ENCODE measurements at places on chromosomes 13 and 19. TPM values are rescaled to one million over a fixed set of nuclear protein-coding genes. Genes with fewer than 3 reads are reported as not detected.
A peak's percentile ranks its signal among the peaks of the same experiment; 100 is the strongest.

DNA sequence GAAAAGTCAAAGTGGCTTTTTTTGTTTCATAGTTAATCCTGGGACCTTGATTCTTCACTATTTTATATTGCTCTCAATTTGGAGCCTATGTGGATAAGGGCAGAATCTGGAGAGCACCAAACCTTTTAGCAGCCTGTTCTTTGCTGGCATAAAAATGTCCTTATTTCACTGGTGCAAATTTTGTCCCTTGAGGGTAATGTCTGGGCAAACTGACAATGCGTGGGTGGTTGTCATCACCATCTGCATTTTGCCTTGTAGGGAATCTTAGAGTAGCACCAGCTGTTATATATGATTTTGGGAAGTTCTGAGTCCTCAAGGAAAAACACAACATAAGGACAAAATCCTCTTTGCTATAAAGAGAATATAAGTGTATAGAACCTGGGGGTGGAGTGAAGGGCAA lies 336.9 kb upstream of the HTR2A start:
- no peak for DNase-seq
- H3K36me3 ChIP-seq: no peaks in the 10 kb centered on the region
- no peaks in the 10 kb centered on the region for H3K4me1 ChIP-seq
- H3K27ac ChIP-seq: no peak overlapping the region
- H3K27me3 ChIP-seq: no peaks in the 10 kb centered on the region

The ZNF568 gene
- 11.5 TPM for total RNA-seq

DNA sequence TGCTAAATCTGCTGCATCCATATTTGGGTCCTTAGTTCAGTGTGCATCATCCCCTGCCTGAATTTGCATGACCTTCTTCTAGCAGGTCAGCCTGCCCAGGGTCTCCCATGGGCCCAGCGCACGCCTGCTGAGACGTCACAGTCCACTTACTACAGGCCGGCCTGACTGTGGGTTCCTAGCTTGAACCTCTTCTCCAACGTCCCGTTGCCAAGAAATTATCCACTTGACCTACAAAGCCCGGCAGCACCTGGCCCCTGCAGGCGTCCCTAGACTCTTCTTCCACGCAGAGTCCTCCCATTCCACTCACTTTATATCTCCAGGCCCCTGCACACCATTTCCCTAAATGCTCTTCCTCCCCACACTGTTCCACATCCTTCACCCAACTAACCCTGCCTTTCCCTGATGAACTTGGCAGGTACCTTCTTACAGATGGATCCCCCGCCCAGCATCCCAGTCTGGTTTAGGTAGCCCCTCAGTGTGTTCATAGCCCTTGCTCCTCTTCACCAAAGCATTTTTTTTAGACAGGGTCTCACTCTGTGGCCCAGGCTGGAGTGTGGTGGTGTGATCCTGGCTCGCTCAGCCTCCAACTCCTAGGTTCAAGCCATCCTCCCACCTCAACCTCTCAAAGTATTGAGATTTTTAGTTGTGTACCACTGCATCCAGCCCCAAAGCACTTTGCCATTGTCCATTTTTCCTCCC lies 155.0 kb upstream of the SOX1 start:
- no peaks in the 10 kb centered on the region for H3K36me3 ChIP-seq
- no peak overlapping the region for H3K27ac ChIP-seq
- no peak overlapping the region for H3K4me3 ChIP-seq
- peaks cover 13% of the 10 kb centered on the region for H3K27me3 ChIP-seq
- no peaks in the 10 kb centered on the region for H3K4me1 ChIP-seq
- no peak for DNase-seq

- H3K36me3 ChIP-seq: no peaks in the 10 kb centered on the region
- no peaks in the 10 kb centered on the region for H3K27me3 ChIP-seq
Measured at GRCh38 chr13:59721926-59722910, 441.5 kb downstream of the DIAPH3 start.

DNA sequence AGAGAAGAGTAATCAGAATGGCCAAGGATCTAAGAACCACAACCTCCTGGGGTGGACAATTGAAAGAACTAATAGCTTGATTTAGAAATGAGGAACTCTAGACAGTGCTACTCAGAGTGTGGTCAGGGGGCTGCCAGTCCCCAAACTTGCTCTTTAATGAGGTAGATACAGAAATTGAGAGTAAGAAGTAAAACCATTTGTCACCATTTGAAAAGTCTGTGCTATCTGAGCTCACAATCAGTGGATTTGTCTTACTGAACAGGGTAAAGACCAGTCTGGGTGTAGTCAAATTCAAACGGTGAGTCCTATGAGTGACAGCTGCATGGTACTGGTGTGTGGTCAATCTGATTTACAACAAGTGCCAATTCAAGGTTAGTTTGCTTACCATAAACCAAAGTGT lies 118.9 kb downstream of the KL start:
- no peak overlapping the region for H3K4me3 ChIP-seq
- H3K27me3 ChIP-seq: no peaks in the 10 kb centered on the region
- no peaks in the 10 kb centered on the region for H3K4me1 ChIP-seq
- no peak for DNase-seq
- H3K27ac ChIP-seq: no peak overlapping the region
- peaks cover 4% of the 10 kb centered on the region for H3K36me3 ChIP-seq

DNA sequence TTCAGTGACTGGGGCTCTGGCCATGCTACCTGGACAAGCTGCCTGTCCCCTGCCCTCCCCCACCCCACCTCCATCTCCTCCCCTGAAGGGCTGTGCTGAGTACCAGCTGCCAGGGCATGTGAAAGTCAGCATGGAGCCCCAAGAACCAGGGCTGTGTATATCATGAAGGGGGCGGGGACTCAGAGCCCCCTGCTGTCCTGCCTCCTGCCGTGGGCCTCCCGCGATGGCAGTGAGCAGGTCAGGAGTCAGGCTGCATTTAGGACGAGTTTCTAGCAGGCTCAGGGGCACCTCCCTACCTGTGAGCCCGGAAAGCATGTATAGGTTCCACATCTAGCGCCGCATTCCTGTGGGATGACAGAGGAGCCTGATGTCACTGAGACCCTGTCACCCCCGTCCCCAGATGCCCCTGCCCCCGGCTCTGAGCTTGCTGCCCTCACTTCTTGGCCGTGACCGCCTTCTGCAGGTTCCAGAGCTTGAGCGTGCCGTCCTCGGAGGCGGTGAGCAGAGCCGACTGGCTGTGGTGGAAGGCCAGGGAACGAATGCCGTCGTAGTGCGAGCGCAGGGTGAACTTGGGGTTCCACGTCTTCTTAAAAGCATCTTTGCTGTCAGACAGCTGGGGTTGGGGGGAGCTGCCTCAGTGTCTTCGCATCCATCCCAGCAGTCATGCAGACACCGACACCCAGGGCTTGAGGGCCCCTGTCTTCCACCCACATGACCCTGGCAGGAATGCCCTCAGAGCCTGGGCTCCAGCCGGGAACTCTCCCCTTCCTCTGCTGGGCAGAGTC lies 8.3 kb upstream of the PRKD2 start:
- DNase-seq: no peak
- no peaks in the 10 kb centered on the region for H3K4me1 ChIP-seq
- H3K27me3 ChIP-seq: no peaks in the 10 kb centered on the region

- H3K36me3 ChIP-seq: no peaks in the 10 kb centered on the region
- peaks cover 84% of the 10 kb centered on the region for H3K27me3 ChIP-seq
- no peak overlapping the region for H3K27ac ChIP-seq
- peak; percentile 96 for DNase-seq
- peaks cover 3% of the 10 kb centered on the region for H3K4me1 ChIP-seq
- H3K4me3 ChIP-seq: no peak overlapping the region
Measured at GRCh38 chr19:13091400-13092157, 11.1 kb downstream of the LYL1 start.

The SIAH3 gene
- total RNA-seq: 3.9 TPM

DNA sequence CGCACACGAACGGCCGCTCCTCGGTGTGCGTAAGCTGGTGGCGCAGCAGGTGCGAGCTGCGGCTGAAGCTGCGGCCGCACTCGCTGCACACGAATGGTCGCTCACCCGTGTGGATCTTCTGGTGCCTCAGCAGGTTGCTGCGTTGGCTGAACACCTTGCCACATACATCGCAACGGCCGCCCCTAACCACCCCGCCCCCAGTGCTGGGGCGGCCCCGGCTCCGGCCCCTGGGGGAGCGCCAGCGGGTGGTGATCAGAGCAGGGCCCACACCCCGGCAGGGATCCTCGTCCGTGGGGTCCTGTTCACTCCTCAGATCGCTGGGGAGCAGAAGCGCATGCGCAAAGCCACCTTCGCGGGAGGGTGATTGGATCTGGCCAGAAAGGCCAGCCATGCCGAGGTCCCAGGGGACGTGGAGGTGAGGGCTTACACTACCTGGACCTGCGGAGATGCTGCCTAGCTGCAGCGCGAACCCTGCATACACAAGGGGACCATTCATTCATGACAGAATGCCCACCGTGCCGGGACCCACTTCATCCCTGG lies 4.7 kb upstream of the UBE2M start:
- DNase-seq: no peak
- no peaks in the 10 kb centered on the region for H3K36me3 ChIP-seq
- H3K27ac ChIP-seq: no peak overlapping the region
- H3K4me3 ChIP-seq: peak overlapping the region; percentile 15
- no peaks in the 10 kb centered on the region for H3K27me3 ChIP-seq

DNA sequence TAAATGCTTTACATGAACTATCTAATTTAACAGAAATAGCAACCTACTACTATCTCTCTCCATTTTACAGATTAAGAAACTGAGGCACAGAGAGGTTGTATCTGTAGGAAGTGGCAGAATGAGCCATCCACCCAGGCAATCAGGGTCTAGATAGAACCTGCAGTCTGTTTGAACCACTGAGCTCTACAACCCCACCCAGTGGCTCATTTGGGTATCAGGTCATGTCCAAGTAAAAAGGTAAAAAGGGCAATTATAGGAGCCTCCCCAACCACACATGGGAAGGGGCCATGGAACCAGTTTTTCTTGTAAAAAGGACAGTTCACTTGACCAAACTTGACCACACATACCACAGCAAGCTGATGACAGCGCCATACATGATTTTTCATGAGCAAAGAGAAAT lies 92.9 kb upstream of the SGCG start:
- no peaks in the 10 kb centered on the region for H3K36me3 ChIP-seq
- no peak overlapping the region for H3K4me3 ChIP-seq
- no peaks in the 10 kb centered on the region for H3K27me3 ChIP-seq
- H3K4me1 ChIP-seq: no peaks in the 10 kb centered on the region
- DNase-seq: peak; percentile 33

DNA sequence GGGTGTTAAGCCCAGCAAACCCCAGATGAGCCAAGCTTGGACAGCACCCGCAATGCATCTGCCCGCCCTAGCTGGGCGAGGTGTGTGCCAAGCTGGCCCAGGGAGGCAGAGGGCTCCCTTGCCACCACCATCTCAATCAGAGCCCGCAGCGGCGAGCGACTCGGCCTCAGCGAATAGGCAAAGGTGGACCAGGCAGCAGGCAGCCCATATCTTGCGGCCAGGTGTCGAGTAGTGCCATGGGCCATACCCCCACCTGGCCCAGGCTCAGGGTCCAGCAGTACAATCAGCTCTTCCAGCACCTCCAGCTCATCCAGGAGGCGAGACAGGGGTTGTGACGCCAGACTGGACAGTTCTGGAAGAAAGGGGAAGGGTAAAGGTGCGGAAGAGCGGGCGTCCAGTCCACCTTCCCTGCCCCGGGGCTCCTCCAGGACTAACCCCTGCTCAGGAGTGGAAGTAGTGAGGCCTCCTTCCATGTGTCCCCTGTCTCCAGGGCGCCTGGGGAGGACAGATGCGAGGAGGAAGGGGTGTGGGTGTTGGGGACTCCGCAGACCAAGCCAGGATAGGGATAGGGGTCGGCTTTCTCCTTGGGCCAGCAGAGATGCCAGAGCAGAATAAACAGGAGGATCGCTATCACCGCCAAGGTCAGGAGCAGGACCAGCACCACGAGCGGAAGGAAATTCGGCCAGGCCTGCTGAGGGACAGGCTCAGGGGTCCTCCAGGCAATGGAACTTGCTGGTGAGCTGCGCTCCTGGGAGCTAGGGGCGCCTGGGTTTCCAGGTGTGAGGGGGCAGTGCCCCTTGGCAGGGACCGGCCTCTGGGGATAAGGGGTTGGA lies 2.8 kb downstream of the IGFLR1 start:
- no peak for DNase-seq
- H3K4me3 ChIP-seq: peak overlapping the region; percentile 57
- H3K36me3 ChIP-seq: peaks cover 11% of the 10 kb centered on the region

- no peaks in the 10 kb centered on the region for H3K4me1 ChIP-seq
- no peaks in the 10 kb centered on the region for H3K27me3 ChIP-seq
- peak; percentile 27 for DNase-seq
- H3K4me3 ChIP-seq: no peak overlapping the region
- H3K36me3 ChIP-seq: no peaks in the 10 kb centered on the region
- H3K27ac ChIP-seq: no peak overlapping the region
Measured at GRCh38 chr13:76837801-76838200, 48.4 kb downstream of the KCTD12 start.

The FGF14 gene
- total RNA-seq: not detected

The GIPR gene
- 23.6 TPM for total RNA-seq

The C19orf81 gene
- 36.8 TPM for total RNA-seq

DNA sequence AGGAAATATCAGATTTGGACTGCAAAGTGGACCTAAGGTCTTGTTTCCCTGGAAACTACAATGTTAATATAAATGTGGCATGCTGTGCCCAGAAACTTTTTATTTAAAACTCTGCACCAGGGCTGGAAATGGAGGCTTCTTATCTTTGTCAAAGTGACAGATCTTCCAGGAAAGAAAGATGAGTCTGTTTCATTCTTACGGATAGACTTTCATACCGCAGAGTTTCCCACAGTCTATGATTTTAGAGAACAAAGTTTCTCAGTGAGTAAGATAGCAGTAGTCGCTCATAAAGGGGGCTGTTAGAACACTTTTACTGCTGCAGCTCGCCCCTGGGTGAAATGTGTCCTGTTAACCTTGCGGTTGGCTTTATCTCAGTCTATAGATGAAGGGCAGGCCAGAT lies 6.7 kb downstream of the CLEC11A start:
- H3K27me3 ChIP-seq: no peaks in the 10 kb centered on the region
- no peak for DNase-seq
- no peak overlapping the region for H3K27ac ChIP-seq
- no peaks in the 10 kb centered on the region for H3K36me3 ChIP-seq

DNA sequence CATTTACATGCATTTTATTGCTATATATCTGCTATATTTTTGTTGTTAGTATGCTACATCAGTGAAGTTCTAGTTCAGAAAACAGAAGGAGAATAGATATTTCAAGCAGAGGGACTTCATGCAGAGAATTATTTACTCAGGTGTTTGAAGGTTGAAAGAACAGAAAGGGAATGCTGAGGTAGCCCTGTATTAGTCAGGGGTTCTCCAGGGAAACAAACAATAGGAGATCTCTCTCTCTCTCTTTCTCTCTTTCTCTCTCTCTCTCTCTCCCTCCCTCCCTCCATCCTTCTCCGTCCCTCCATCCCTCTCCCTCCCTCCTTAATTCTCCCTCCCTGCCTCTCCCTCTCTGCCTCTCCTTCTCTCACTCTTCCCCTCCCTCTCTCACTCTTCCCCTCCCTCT lies 114.3 kb upstream of the TDRD3 start:
- H3K4me1 ChIP-seq: no peaks in the 10 kb centered on the region
- no peak for DNase-seq
- no peaks in the 10 kb centered on the region for H3K36me3 ChIP-seq
- H3K27me3 ChIP-seq: no peaks in the 10 kb centered on the region

- no peaks in the 10 kb centered on the region for H3K27me3 ChIP-seq
- H3K27ac ChIP-seq: no peak overlapping the region
- no peak overlapping the region for H3K4me3 ChIP-seq
Measured at GRCh38 chr19:2575734-2576481, 100.0 kb downstream of the GADD45B start.
